ENCODE measurements at places on chromosomes 7 and 10.

- DNase-seq, result no peak
Observed at GRCh38 chr7:72481934-72482333, 69.8 kb upstream of the CALN1 start.

- DNase-seq, result no peak
Observed at GRCh38 chr7:77910124-77910523, 111.6 kb downstream of the PHTF2 start.

- DNase-seq, result no peak
Observed at GRCh38 chr7:150896562-150897209, 44.4 kb downstream of the AOC1 start.

- DNase-seq, result peak; percentile 82
Observed at GRCh38 chr7:36128448-36129047, 24.5 kb upstream of the EEPD1 start.

DNA sequence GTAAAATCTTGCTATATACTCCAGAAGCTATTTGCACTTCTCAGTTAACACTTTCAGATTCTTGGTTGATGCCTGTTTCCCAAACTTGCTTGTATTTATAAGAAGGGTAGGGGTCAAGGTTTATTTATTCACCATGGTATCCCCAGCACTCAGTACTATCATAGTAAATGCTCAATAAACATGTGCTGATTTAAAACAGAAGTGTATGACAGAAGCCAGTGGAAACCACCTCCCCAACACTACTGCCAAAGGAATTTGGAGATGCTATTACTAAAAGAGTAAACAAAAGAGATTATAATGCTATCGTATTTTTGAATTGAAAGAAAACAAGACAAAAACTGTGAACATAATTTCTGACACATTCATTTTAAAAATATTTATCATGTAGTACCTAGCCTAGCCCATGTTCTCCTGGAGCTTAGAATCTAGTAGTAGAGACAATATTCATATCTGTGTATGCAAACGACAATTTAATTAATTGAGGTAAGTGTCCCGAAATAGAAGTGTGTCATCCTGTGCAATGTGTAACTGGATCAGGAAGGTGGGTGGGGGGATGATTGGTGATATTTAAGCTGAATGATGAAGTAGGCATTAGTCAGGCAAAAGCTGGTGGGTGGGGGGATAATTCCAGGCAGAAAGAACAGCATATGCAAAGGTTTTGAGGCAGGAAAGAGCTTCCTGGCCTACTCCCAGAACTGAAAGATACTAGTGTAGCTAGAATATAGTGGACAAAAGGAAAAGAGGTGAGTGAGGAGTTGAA, 77.5 kb downstream of the HGF start:
- no peak for DNase-seq

- no peak for DNase-seq
Observed at GRCh38 chr10:133326745-133327650, 9.7 kb downstream of the CALY start.

DNA sequence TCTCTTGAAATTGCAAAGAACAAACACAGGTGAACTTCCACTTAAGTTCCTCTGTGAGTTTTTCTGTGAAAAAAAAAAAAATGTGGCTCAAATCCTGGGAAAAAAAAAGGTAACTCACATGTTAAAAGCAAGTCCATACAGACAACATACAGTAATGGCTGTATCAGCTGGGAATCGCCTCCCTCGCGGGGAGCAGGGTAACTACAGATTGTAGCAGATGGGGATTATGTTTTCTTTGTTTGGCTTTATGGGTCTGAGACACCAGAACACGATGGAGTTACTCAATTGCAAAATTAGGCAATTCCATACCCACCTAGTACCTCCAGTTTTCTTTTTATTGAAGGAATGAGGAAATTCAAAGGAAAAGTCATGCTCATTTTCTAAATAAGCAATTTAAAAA, 42.3 kb downstream of the FEZF1 start:
- DNase-seq, result no peak

- DNase-seq, result peak; percentile 93
Observed at GRCh38 chr10:34815185-34816084, at the start of gene PARD3. PARD3 (minus strand) TSS chr10:34815296; CDS start chr10:34814995, 301 bp downstream.

DNA sequence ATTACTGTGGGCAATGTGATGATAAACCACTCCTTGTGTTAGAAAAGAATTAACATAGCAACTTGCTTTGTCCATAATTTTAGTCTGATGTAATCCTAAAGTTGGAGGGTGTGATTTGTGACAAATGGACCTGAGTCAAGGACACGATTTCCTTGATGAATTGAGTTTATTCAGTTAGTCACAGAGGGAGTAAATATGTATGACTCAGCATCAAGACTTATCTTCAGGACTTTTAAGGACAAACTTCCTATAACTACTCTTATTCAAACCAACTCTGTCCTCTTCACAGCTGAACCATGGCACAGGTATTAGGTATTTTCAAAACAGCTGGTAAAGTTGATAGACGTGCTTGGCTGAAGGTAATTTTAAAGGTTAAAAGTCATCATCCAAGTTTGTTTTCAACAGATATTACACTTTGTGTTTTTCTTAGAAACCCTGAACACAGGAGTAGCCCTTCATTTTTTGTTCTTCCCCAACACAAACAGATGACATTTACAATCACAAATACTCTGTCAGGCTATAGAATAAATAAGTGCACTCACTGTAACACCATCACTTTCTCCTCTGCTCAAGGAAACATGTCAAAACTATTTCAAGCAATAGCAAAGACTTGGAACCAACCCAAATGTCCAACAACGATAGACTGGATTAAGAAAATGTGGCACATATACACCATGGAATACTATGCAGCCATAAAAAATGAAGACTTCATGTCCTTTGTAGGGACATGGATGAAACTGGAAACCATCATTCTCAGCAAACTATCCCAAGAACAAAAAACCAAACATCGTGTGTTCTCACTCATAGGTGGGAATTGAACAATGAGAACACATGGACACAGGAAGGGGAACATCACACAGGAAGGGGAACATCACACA, 54.5 kb downstream of the COA1 start:
- DNase-seq, result peak; percentile 74

- DNase-seq, result no peak
Observed at GRCh38 chr10:31299119-31299518, 19.9 kb upstream of the ZEB1 start.

GRCh38 chr10:47358457-47358856, 10.3 kb downstream of the RBP3 start:
- no peak for DNase-seq

- no peak for DNase-seq
Observed at GRCh38 chr10:88936656-88937055, 15.9 kb downstream of the ACTA2 start.

GRCh38 chr7:137360087-137360679, 16.6 kb upstream of the PTN start:
- DNase-seq, result no peak

GRCh38 chr10:91690412-91690811, 57.5 kb upstream of the PPP1R3C start:
- no peak for DNase-seq

DNA sequence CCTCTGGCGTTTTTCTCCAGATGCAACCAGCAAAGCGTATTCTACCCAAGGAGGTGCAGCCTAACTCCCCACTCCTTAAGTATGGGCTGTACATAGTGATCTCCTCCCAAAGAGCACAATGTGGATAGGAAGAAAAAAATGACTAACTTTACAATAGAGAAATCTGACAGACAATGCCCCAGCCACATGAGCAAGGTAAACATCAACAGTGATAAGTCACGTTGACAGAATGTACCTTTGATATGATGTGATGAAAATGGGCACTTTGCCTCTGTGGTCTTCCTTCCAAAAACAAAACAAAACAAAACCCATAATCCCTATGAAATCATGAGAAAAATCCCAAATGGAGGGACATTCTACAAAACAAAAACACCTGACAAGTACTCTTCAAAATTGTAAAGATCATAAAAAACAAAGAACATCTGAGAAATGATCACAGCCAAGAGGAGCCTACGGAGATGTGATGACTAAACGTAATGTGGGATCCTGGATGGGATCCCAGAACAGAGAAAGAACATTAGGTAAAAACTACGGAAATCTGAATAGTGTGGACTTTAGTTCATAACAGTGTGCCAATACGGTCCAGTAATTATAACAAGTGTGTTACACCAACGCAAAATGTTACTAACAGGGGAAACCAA, 50.6 kb downstream of the ABLIM1 start:
- DNase-seq, result no peak

DNA sequence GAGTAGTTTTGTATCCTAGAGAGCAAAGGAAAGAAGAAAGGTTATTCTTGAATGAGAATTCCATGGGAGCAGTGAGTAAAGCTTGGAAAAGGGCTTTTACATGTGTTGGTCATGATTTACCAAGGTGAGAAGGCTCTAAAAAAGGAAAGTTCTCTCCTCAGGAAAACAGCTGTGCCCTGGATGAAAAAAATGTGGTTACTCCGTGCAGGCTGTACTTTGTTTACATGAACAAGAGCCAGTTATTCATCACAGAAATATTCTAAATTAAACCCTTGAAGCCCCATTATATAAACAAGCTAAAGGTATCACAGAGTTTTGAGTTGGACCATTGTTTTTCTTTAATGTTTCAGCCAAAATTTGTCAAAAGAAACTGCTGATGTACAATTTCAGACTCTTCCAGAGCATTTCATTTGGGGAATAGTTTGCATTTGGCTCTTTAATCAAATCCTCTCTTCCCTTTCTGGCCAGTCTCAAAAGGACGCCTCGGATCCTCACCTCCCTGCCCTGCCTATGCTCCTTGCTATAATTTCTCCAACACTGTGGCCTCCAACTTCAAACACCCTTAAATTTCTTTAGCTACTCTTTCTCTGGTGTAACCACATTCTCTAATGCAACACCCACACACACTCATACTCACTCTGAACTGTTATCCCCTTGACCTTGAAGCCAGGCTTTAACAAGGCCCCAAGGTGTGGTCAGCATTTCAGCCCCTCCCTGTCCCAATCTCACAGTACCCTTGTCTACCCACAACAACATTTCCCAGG, 47.4 kb downstream of the AFAP1L2 start:
- DNase-seq, result no peak

DNA sequence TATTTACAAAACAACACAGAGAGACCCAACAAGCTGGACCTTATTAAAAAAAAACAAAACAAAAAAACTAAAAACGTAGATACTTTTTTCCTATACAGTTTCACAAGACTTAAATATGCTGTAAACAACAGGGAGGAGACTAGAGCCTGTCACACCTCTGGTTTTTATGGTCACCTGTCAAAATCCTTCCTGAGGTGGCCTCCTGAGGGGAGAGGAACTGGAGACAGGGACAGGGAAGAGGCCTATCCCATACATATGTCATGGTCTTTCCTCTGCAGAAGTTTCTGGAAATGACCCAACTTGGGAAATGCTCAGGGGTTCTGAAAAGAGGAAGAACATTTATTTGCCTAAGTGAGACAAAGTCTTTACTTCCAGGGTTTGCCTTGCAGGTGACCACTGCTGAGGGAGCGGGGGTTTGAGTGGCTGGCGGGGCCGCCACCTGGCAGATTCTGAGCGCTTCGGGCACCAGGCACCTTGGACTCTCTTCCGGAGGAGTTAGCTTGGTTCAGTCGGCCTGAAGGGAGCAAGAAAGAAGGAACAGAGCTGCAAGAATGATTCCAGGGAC, 18.3 kb downstream of the CPA1 start:
- DNase-seq, result no peak

- peak; percentile 79 for DNase-seq
Observed at GRCh38 chr10:90968328-90969081, 47.6 kb upstream of the ANKRD1 start.

GRCh38 chr7:43873300-43873699, 4.0 kb upstream of the MRPS24 start:
- DNase-seq, result peak; percentile 84

DNA sequence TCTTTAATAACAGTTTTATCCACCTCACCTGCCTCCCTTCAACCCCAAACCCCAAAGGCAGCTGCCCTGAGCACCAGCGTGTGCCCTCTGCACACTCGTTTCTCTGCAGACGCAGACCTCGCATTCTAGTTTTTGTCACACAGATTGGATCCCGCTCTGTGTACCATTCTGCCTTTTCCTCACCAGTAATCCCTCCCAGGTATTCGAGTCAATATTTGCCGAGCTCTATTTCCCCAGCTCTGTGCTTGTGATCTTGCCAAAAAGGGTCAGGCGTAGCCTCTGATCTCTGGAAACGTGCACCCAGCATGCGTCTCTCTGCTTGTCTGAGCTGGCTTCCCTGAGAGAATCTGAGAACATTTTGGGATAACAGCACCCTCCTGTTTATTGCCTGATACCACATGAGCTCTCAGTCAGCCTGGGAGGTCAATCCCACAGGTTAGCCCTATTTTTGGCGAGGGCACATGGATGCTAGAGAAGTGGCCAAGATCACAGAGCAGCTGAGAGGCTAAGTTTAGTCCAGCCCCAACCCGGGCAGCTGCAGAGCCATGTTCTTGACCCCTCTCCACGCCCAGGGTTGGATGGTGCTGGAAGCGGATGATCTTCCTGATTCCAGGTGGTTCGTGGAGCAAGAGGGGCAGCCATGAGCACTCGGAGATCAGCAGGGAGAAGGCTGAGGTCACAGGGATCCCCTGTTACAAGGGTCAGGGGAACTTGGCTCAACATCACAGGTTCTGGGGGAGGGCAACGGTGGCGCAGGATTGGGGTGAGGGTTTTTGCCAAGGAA, 29.1 kb downstream of the FOXL3 start:
- no peak for DNase-seq

- no peak for DNase-seq
Observed at GRCh38 chr10:22180724-22181123, 37.1 kb downstream of the EBLN1 start.

- DNase-seq, result peak; percentile 35
Observed at GRCh38 chr10:14439451-14440259, 108.9 kb upstream of the FRMD4A start.

GRCh38 chr7:132456418-132456817, 119.9 kb downstream of the PLXNA4 start:
- no peak for DNase-seq

- DNase-seq, result no peak
Observed at GRCh38 chr10:129494740-129495139, 27.7 kb downstream of the MGMT start.

DNA sequence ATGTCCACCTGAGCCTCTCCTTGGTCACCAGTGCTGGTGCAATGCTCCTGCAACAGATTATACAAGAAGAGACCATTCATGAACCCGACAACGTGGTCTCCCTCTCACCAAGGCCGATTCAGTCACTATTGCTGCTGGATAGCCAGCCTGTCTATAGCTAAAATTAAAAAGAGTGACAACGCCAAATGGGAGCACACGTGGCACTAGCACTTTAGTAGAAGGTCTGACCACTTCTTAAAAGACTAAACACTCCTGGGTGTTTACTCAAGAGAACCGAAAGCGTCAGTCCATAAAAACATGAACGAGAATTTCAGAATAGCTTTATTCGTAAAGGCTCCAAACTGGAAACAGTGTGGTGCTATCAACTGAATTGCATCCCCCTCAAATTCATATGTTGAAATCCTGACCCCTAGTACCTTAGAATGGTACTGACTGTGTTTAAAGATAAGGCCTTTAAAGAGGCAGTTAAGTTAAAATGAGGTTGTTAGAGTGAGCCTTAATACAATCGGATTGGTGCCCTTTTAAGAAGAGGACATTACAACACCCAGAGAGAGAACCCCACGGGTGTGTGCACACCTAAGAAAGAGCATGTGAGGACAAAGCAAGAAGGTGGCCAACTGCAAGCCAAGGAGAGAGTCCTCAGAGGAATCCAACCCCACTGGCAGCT, 4.4 kb upstream of the GALNTL5 start:
- DNase-seq, result no peak
